ENCODE measurements at places on chromosomes 7 and 10.

DNA sequence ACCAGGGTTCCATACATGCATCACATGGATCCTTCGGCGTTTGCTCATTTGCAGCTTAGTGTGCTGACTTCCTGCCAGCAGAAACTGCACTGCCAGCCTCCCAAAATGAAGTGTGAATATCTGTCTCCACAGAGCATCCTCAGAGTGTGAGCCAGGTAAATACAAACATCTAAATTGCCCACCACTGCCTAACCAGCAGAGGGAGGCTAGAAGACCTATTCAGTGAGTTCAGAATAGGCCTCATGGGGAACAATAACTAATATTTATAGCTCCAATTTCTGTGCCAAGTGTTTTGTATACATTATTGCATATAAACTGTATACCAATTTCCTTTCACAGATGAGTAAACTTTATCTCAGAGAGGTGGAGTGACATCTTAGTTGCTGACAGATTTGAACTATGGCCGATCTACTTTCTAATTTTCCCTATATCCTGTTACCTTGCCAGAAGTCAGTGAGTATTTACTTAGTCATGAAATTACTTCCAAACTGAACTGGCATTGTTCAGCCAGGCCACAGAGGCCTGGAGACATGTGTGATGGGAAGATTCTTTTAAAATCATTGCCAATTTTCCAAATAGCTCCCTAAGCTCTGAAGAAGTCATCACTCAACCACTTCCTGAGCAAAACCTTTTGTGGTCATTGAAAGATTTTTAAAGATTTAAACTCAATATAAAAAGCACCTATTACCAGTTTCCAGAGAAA is 926.5 kb upstream of the GHITM start:
- no peak for DNase-seq

DNA sequence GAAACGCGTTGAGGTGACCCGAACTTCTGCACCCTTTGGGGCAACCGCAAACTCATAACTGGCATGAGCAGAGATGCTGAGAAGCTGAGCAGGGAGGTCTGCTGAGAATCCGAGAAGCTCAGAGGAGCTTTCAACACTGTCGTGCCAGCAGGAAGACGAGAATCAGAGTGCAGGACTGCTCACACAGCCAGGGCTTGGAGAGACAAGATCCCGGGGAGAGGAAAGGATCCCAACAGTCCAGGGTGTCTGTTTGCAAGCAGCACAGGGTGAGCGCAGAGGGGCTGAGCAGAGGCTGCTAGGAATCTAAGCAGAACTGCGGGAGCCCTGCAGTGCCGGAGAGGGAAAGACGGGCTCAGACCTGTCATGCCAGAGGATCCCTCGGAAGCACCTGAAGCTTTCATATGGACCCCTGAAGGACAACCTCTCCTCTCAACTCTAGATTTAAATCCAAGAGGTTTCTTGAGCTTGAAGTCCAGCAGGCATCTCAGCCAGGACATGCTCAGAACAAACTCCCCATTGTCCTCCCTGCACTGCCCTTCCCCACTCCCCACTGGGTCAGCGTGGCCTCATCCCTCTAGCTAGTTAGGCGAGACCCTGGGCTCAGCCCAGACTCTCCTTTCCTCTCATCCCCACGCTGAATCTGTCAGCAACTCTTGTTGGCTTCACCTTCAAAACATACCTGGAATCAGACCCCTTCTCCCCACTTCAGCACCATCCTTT is 40.7 kb downstream of the FOXL3 start:
- no peak for DNase-seq

GRCh38 chr10:78231939-78232338 is 198.3 kb downstream of the RPS24 start:
- DNase-seq: peak; percentile 47

DNA sequence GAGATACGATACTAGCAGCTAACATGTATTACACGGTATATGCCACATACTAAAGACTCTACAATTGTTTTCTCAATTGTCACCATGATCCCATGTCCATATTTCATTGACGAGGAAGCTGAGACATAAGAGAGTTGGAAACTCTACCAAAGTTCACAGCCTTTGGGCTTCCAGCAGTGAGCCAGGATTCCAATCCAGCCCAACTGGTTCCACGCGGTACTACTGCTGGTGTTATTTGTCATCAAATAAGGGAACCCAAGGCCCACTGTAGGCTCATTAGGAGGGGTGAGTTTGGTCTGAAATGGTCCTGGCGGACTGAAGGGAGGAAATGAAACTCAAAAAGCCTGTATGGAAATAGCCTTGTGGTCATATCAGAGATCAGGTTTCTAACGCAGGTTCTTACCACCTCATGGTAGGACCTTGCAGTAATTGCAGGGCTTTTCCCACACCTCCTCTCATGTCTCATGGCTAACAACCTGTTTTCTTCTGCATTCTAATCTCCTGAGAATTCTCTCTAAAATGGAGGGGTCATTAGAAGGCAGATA is 814.6 kb downstream of the LRMDA start:
- DNase-seq: no peak

DNA sequence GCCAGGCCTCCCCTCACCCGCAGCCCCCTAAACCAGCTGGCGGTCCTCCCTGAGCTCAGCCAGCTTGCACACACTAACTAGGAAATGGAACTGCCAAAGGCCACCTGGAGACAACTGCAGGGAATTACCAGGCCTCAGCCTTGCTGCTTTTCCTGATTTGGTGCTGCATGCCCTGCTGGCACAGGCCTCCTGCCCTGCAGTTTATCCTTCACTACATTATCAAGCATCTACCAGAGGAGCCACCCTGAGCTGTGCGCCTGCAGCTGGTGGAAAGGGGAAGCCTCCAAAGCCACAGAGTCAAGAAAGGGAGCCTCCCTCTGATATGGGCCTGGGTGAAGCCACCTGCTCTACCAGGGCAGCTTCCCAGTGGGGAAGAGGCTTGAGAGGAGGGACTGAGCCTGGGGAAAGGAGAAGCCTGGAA is 139.8 kb downstream of the GRID1 start:
- no peak for DNase-seq

DNA sequence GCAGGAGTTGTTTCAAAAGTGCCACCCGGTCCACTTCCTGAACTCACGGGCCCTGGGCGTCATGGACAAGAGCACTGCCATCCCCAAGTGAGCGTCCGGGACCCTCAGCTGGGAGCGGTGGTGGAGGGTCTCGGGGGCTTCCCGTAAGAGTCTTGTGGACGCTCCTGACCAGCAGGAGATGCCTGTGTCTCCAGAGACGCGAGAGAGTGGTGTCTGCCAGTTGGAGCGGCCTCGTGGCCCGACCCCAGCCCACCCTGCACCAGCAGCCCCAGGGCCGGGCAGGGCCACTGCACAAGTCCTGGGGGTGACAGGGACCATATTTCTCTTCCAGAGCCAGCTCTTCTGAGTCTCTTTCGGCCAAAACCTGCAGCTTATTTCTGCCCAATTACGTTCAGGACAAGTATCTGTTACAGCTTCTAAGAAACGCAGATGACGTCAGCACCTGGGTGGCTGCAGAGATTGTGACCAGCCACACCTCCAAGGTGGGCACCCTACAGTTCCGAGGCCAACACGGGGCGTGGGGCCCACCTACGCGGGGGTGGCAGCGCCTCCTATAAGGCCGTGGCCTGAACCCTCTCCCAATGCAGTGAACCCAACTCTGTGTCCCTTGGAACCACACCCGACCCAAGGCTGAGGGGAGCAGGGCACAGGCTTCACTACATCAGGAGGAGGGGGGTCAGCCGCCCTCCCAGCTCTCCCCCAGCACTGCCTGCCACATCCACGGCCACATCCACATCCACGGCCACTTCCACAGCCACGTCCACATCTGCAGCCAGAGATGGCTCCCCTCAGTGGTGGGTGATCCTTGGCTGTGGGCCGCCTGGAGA is 16.2 kb upstream of the UTF1 start:
- no peak for DNase-seq

- DNase-seq: no peak
These were observed 185.6 kb downstream of the ZNF248 start for GRCh38 chr10:37671802-37672201.

GRCh38 chr7:7895004-7895650 is 73.5 kb upstream of the GLCCI1 start:
- DNase-seq: no peak

GRCh38 chr7:70097645-70098044 is 499.4 kb downstream of the AUTS2 start:
- DNase-seq: no peak

DNA sequence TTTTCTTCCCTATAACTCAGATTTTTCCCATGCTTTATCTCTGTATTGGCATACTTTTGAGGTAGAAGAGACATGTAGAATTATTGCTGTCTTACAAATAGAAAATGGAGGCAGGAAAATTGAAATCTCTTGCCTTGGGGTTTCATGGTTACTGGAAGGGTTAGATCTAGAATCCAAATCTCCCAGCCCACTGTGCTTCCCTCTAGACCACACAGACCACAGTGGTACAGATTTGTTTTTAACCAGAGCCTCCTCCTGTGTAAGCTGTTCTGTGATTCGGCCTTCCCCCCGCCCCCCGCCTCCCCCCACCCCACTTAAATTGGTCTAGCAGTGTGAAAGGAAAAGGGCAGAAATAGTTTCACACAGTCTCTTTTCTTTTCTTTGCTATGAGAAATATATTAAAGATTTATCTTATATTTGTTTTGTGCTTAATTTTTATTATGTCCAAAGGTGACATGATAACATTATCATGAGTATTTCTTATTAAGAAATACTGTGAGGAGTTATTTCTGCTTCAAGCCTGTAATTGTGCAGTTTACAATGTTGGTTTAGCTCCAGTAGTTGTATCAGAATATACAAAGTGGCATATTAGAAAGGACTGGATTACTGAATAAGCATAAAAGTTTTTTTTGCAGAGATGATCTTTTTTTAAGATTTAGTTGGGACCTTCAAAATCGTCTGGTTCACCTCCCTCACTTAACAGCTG is 368.8 kb upstream of the BMPER start:
- DNase-seq: no peak

- no peak for DNase-seq
These were observed 12.2 kb upstream of the PSAP start for GRCh38 chr10:71863203-71863602.

DNA sequence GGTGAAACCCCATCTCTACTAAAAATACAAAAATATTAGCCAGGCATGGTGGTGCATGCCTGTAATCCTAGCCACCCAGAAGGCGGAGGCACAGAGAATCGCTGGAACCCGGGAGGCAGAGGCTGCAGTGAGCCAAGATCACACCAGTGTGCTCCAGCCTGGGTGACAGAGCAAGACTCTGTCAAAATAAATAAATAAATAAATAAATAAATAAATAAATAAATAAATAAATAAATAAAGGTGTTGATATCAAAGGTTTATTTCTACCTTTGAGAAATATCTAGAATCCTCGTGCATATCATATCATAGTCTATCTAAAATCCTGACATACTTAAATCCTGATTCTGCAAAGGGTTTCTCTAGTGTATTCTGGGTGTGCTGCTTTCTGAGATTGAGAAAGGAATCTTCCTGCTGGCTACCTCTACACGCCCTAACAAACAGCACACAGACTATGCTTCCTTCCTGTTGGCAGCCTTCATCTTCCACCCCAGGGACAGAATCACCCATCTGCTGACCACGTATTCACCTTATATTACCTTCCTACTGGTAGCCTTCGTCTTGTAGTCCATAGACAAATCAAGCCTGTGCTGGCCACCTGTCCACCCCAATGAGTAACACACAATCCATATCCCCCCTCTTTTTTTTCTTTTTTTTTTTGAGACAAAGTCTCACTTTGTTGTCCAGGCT is 8.7 kb downstream of the ABLIM1 start:
- no peak for DNase-seq

- no peak for DNase-seq
These were observed 268.3 kb upstream of the IGFBP3 start for GRCh38 chr7:46189255-46189790.

DNA sequence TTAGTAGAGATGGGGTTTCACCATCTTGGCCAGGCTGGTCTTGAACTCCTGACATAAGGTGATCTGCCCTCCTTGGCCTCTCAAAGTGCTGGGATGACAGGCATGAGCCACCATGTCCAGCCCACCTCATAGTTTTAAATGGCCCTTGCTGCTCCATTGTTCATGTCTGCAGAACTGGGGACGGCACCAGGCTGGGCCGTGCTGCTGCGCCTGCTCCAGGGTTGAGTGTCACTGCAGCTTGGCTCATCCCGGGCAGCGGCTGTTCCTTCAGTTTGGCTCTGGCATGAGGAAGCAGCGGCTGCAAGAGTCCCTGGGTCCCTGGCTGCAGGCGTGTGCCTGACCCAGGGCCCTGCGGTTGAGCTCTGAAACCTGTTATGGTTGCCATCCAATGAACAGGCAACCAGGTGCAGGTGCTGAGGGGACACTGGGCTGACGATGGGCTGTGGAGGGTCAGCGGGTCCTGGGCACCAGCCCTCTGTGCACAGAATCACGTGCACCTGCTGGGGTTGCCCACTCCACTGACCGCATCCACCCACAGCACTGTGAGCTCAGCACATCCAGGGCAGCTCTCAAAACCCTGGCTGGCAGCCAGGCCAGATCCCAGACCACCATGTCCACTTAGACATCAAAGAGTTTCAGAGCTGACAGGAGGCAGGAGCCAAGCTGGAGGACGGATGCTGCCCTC is 70.2 kb upstream of the PPP2R2D start:
- no peak for DNase-seq

DNA sequence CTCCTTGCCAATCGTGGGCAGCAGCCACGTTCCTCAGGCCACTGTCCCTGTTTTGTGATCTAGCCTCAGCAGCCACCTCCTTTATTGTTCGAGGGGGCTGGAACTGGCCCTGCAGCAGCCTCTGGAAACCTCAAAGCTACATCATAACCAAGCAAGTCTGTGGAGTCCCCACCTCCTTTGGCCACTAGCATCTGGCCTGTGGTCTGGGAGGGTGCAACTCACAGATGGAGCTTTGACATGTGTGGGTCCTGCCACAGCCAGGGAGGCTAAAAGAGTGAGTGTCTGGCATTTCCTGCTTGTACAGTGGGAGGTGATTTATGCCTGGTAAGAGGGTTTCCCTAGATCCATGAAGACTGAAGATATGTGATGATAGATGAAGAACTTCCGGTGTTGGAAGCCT is 32.3 kb upstream of the NUB1 start:
- DNase-seq: no peak

GRCh38 chr7:142376356-142376997 is 118.6 kb upstream of the PRSS58 start:
- no peak for DNase-seq

DNA sequence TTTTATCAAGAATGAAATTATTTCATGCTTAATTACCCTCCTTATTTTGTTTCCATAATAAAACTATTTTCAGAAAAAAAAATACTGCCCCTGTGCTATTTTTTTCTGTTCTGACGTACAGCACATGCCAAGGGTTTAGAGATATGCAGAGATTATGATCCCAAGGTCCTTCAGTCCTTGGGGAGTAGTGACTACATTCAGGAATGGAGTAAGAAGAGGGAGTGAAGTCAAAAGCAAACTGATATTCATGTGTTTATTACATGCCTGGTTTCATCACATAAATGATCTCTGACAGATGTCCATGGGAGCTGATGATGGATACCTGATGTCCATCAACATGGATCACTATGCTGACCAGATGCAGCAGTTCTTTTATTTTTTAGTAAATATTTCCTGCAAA is 17.2 kb downstream of the AKAP9 start:
- DNase-seq: no peak

GRCh38 chr7:12584930-12585329 is 14.4 kb downstream of the SCIN start:
- no peak for DNase-seq

GRCh38 chr7:138325434-138325833 is 134.6 kb upstream of the TRIM24 start:
- DNase-seq: no peak

- DNase-seq: peak; percentile 71
These were observed 78.9 kb downstream of the MKI67 start for GRCh38 chr10:128047351-128047750.

GRCh38 chr7:71905821-71906220 is 506.3 kb downstream of the CALN1 start:
- no peak for DNase-seq

GRCh38 chr7:91263384-91264045 is 718 bp upstream of the FZD1 start:
- DNase-seq: peak; percentile 62

- DNase-seq: peak; percentile 46
These were observed 734 bp downstream of the PTPN12 start for GRCh38 chr7:77537778-77538280.

Measured in GM23338 (cell line).